ENCODE measurements at places on chromosomes 6 and 20. TPM values are rescaled to one million over a fixed set of nuclear protein-coding genes. Genes with fewer than 3 reads are reported as not detected.
A peak's percentile ranks its signal among the peaks of the same experiment; 100 is the strongest.

Gene PLAGL1
- 7.4 TPM for total RNA-seq

Gene SNPH
- total RNA-seq, result 6.5 TPM

DNA sequence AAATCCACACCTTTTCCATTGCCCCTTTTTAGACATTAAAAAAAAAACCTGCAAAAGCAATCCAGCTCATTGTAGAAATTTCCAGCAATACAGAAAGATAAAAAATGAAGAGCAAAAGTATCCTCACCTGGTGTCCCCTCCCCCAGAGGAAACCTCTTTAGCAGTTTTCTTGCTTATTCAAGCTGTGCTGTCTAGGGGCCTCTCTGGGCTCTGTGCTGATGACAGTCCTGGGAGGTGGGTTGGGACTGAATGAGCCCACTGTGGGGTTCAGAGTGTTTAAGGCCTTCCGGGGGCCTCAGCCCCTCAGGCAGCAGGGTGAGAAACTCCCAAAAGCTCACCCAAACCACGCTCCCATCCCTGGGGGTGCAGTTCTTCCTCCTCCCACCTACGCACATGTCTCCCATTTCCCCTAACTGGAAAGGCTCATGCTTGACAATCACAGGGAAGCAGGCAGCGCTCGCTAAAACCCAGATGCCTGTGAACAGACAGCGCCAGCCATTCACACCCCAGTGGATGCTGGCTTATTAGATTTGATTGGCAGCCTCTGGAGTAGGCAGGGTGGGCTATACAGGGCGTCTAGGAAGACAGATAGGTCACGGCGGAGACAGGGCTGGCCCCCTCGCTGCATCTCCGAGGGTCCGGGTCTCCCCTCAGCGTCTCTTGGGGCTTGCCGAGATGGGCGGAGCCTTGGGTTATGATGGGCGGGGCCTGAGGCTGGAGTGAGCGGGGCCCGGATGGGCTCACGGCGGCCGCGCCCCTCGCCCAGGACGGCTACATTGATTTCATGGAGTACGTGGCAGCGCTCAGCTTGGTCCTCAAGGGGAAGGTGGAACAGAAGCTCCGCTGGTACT lies 4.6 kb downstream of the GUCA1A start:
- no peaks in the 10 kb centered on the region for H3K36me3 ChIP-seq
- DNase-seq, result no peak
- H3K27me3 ChIP-seq, result peaks cover 2% of the 10 kb centered on the region
- H3K27ac ChIP-seq, result no peak overlapping the region
- no peak overlapping the region for H3K4me3 ChIP-seq

DNA sequence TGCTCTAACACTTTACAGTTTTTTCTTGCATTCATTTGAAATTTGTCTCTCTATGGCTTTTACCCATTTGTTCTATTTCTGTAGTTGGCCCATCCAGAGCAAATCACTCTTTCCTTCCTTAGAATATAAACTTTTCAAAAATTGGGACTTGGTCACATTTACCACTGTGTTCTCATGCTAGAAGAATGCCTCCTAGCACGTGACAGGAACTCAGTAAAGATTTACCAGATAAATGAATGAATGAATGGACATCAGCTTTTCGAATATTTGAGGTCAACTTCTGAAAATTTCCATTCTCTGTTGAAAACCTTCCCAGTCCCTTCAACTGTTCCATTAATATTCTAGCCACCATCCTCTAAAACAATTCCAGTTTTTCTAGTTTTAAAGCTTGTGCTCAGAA lies 294.5 kb downstream of the CD83 start:
- no peak for DNase-seq
- peaks cover 3% of the 10 kb centered on the region for H3K27me3 ChIP-seq
- no peaks in the 10 kb centered on the region for H3K4me1 ChIP-seq
- no peak overlapping the region for H3K4me3 ChIP-seq
- H3K27ac ChIP-seq, result no peak overlapping the region
- H3K36me3 ChIP-seq, result no peaks in the 10 kb centered on the region

DNA sequence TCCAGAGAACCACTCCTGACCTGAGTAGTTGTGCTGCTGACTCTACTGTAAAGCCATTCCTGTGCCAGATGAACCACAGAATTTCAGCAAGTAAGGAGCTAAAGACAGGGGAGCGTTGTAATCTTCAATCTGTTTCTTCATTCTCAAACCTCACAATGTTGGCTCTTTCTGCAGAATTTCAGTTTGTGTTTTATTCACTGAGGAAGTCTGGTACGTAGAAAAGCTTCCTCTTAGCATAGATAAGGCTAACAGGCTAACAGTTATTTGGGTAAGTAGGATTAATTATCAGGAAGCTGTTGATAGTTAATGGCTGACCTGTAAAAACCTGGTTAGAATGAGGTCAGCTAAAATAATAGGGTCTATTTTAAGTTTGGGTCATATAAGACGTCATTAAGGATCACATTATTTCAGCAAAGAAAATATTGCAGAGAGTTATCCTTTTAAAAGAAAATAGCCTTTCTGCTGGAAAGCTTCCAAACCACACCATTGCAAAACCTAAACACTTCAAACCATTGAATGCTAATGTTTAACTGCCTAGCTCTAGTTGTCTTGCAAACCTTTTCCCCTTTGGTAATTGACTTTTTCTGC lies 14.1 kb upstream of the TENT5A start:
- no peak overlapping the region for H3K27ac ChIP-seq
- H3K27me3 ChIP-seq, result peaks cover 13% of the 10 kb centered on the region
- no peak overlapping the region for H3K4me3 ChIP-seq
- no peaks in the 10 kb centered on the region for H3K36me3 ChIP-seq
- H3K4me1 ChIP-seq, result no peaks in the 10 kb centered on the region

DNA sequence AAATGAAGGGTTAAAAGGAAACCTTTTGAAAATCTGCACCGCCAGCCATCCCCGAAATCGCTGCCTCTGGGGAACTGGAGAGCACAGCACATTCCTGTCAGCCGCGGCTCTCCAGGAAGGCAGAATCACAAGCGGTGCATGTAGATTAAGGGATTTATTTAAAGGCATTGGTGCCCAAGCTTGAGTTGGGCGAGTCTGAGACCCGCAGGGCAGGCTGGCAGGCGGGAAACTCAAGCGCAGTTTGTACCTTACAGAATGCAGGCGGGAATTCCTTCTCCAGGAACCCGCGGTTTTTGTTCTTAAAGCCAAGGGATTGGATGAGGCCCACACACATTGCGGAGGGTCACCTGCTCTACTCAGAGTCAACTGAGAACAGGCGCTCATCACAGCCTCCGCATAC lies 10.8 kb downstream of the GPR31 start:
- H3K27me3 ChIP-seq, result no peaks in the 10 kb centered on the region
- H3K4me1 ChIP-seq, result peaks cover 11% of the 10 kb centered on the region
- no peak overlapping the region for H3K27ac ChIP-seq
- no peak for DNase-seq
- no peaks in the 10 kb centered on the region for H3K36me3 ChIP-seq

DNA sequence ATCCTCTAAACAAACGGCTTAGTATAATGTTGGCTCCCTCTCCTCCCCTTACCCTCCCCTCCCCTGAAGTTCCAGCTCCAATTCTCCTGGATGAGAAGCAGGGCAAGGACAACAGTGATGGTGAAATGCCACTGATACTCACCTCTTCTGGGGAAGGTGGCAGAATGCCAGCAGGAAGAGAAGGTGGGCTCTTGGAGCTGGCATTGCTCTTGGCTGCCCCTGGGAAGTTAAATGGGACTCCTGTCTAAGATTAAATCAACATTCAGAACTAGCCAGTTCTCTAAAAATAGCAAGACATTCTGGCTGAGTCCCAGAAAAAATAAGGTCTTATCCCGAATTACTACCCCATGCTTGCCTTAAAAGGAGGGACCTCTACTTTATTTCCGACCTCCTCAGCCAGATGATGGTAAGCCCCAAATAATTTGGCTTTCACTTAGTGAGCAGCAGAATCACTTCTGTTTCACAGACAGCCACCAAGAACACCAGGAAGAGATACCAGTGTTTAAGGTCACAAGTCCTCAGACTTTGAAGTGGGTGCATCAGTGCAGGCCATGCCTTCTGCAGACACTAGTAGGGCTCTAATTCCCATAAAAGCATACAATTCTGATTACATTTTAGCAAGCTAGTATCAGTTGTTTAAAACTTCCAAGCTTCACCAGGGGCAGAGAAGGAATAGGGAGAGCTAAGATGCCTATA lies 46.0 kb upstream of the IL17A start:
- no peak for DNase-seq
- H3K27ac ChIP-seq, result no peak overlapping the region
- no peaks in the 10 kb centered on the region for H3K36me3 ChIP-seq
- H3K27me3 ChIP-seq, result peaks cover 33% of the 10 kb centered on the region
- H3K4me1 ChIP-seq, result no peaks in the 10 kb centered on the region

DNA sequence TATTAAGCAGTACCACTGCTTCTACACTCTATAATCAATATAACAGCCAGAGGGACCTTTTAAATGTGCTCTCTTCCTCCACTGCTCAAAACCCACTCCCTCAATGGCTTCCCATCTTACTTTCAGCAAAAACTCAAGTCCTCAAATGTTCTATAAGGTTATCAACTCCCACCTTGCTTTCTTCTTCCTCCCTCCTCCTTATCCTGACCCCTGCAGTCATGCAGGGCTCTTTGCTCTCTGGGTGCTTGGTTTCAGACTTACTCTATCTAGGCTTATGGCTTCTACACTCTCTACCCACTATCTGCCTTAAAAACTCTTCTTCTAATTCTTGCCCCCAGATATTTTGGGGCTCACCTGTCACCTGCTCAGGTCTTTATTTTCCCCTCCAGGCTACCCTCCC lies 5.3 kb downstream of the ARHGAP18 start:
- H3K4me1 ChIP-seq, result peaks cover 39% of the 10 kb centered on the region
- no peak overlapping the region for H3K27ac ChIP-seq
- no peak overlapping the region for H3K4me3 ChIP-seq
- no peaks in the 10 kb centered on the region for H3K27me3 ChIP-seq

- H3K4me1 ChIP-seq, result no peaks in the 10 kb centered on the region
- H3K27ac ChIP-seq, result no peak overlapping the region
- DNase-seq, result no peak
- H3K4me3 ChIP-seq, result no peak overlapping the region
Measured at GRCh38 chr6:145225500-145225899, 509.8 kb downstream of the EPM2A start.

DNA sequence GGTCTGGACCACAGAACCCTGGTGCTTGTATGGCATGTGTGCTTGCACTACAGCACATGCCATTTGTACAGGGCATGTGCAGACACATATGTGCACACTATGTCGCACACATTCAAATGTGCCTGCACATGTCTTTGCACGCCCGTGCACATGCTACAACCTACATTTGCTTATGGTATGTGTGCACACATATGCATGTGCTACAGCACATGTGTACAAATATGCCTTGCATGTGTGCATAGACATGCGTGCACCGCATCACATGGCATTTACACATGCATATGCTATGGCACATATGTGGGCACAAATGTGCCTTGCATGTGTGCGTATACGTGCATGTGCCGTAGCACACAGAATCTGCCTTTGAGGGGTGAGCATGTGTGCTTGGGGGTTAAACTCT lies 90.5 kb downstream of the DHX35 start:
- H3K27ac ChIP-seq, result no peak overlapping the region
- H3K4me3 ChIP-seq, result no peak overlapping the region
- no peaks in the 10 kb centered on the region for H3K36me3 ChIP-seq
- no peak for DNase-seq
- H3K27me3 ChIP-seq, result peaks cover 16% of the 10 kb centered on the region

DNA sequence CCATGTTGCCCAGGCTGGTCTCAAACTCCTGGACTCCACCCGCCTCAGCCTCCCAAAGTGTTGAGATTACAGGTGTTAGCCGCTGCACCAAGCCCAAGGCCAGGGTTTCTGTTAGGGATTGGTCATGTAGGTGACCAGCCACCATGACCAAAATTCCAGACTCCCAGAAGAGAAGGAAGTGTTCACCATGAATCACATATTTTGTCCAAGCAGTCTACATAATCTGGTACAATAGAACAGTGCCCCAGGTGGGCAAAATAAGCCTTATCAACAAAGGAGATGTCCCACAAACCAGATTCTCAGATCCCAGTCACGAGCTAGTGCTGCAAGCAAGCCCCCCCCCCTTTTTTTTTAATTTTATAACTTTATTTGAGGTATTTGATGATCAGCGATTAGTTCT lies 20.0 kb downstream of the ZNF341 start:
- no peak for DNase-seq
- peaks cover 14% of the 10 kb centered on the region for H3K4me1 ChIP-seq
- H3K36me3 ChIP-seq, result peaks cover 18% of the 10 kb centered on the region
- no peak overlapping the region for H3K4me3 ChIP-seq
- no peak overlapping the region for H3K27ac ChIP-seq
- H3K27me3 ChIP-seq, result no peaks in the 10 kb centered on the region

GRCh38 chr20:59165891-59166709 lies 2.5 kb downstream of the ZNF831 start:
- no peaks in the 10 kb centered on the region for H3K27me3 ChIP-seq
- peak overlapping the region; percentile 89 for H3K4me3 ChIP-seq
- peaks cover 87% of the 10 kb centered on the region for H3K4me1 ChIP-seq
- peak; percentile 48 for DNase-seq

- no peak for DNase-seq
- H3K4me1 ChIP-seq, result peaks cover 19% of the 10 kb centered on the region
- peaks cover 5% of the 10 kb centered on the region for H3K27me3 ChIP-seq
Measured at GRCh38 chr6:131136021-131136786, 937 bp downstream of the AKAP7 start.

DNA sequence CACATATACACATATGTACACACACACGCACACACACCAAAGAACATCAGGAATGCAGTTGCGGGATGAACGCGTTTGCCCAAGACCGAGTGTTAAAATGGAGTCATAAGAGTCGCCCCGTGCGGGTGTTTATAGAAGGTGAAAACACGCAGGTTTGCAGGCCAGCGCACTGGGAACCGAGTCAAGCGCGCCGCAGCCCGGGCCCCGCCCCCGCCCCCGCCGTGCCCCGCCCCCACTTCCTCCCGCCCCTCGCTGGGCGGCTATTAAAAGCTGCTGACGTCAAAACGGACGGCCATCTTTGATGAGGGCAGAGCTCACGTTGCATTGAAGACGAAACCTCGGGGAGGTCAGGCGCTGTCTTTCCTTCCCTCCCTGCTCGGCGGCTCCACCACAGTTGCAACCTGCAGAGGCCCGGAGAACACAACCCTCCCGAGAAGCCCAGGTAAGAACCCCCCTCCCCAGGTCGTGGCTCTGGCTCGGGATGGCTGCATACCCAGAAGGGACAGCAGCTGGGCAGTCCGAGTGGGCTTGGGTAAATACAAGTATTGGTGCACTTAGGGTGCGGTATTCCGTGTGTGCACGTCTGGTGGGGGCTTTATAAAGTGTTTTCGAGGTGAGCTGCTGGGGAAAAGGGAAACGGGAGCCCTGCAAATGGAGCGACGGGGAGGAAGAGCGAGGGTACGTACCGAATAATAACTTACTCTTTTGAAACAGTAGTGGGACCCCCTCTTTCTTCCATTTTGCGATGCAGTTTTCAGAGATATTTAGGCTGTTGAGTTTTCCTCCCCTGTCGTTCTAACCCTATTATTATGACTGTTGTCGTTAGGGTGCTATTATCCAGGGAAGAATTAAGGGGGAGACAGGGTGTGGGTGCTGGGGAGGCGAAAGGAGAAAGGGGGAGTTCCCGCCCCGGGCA lies at the start of gene SNAP25:
SNAP25 (plus strand) TSS at position 295 of the 916 bp plus-strand sequence. CDS start 56,662 bp downstream, outside the sequence.
- H3K4me3 ChIP-seq, result no peak within 1 kb of the TSS
- no peaks in the 10 kb centered on the region for H3K36me3 ChIP-seq
- peak; percentile 55 for DNase-seq
- H3K27ac ChIP-seq, result no peak within 1 kb of the TSS
- peaks cover 16% of the 10 kb centered on the region for H3K27me3 ChIP-seq
- peaks cover 9% of the 10 kb centered on the region for H3K4me1 ChIP-seq

- no peak overlapping the region for H3K4me3 ChIP-seq
- no peaks in the 10 kb centered on the region for H3K36me3 ChIP-seq
- H3K4me1 ChIP-seq, result no peaks in the 10 kb centered on the region
- H3K27me3 ChIP-seq, result no peaks in the 10 kb centered on the region
Measured at GRCh38 chr6:101847690-101848089, 454.2 kb downstream of the GRIK2 start.

GRCh38 chr6:112372226-112372806 lies 25.2 kb downstream of the RFPL4B start:
- H3K27ac ChIP-seq, result no peak overlapping the region
- H3K27me3 ChIP-seq, result peaks cover 17% of the 10 kb centered on the region
- H3K4me3 ChIP-seq, result no peak overlapping the region
- no peaks in the 10 kb centered on the region for H3K4me1 ChIP-seq

All from activated CD8-positive, alpha-beta T cell treated with anti-CD3 and anti-CD28 coated beads, Interleukin-2, amount 10 ng/mL, durations not matched to agents 7 days and 5 days (primary cell).